Kidney (tissue), 22 donors: ENCODE measurements at places on chromosomes 6 and 20.

DNA sequence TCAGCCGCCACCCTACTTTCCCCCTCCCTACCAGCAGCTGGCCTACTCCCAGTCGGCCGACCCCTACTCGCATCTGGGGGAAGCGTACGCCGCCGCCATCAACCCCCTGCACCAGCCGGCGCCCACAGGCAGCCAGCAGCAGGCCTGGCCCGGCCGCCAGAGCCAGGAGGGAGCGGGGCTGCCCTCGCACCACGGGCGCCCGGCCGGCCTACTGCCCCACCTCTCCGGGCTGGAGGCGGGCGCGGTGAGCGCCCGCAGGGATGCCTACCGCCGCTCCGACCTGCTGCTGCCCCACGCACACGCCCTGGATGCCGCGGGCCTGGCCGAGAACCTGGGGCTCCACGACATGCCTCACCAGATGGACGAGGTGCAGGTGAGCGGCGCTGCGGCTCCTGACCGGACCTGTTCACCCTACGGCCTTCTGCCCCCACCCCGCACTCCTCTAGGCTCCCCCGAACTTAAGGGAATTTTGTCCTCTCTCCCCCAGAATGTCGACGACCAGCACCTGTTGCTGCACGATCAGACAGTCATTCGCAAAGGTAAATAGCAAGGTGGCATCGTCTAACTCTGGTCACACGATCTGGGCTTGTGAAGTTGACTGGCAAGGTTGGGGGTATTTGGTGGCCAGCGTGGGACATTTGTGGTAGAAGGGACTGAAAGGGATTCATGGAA lies 2.3 kb downstream of the TFAP2C start:
- no peak for DNase-seq

- no peak for DNase-seq
Observed at GRCh38 chr20:11912659-11913415, 4.9 kb upstream of the BTBD3 start.

DNA sequence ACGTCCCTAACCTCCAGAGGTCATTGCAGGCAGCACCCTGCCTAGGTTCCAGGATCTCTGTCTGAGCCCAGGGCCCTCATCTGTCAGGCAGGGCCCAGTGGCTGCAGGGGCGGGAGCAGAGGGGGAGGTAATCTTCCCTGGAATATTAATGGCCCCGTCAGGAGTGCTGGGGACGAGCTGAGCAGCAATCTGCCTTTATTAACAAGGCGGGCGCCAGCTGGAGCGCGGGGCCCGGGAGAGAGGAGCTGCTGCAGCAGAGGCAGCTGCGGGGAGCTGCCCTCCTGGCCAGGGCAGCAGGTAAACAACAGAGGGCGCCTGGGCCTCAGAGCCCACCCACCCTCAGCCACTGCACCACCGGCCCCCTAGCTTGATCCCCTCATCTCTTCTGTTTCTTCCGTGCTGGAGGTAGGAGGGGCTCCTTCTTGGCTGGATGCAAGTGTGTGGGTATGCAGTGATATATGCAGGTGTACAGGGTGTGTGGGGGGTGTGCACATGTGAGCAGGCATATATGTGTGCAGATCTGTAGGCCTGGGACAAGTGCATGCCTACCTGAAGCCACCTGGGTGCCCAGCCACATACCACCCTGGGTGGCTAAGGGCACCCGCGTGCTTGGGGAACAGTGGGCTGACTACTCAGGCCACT lies 131.8 kb upstream of the MLN start:
- DNase-seq: no peak

DNA sequence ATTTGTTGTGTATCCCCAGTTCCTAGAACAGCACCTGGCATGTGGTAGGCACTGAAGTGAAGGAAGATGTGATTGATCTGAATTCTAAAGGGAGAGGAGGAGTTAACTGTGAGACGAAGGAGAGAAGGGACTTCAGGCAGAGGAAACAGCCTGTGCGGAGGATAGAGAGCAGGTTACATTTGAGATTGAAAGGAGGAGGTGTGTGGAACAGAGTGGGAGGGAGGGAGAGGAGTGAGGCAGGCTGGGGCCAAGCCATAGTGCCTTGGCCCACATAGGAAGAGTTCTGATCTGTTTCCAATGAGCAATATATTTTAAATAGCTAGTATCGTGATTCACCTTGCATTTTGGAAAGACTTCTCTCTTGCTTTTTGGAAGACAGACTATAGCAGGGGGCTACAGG lies 13.9 kb upstream of the MROH8 start:
- no peak for DNase-seq

DNA sequence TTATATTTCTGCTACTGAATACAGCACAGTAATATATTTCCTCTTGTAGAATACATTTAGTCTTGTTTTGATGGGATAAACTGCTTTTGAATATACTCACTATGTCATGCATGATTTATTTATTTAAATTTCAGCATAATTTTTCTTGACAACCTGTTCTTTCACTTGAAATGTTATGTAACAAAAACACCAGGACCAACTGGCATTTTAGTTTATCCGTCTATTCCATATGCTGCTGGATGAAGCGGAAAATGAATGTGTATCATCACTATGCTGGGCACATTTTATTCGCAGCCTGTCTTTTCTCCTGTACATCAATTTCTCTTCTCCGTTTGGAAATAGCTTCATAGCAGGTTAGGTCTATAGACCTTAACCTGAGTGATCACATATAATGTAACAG lies 206.8 kb upstream of the PLCB4 start:
- no peak for DNase-seq
